Mammary epithelial cell (primary cell): ENCODE measurements at places on chromosomes 6 and 20. TPM values are rescaled to one million over a fixed set of nuclear protein-coding genes. Genes with fewer than 3 reads are reported as not detected.

- peak; percentile 61 for DNase-seq
Measured at GRCh38 chr20:58891086-58891717, 38.7 kb downstream of the GNAS start.

BPHL gene
- total RNA-seq, result 25.8 TPM

- no peak for DNase-seq
Measured at GRCh38 chr6:14074476-14075094, 43.0 kb upstream of the CD83 start.

AIF1 gene
- not detected for total RNA-seq

INSM1 gene
- total RNA-seq, result not detected

DNA sequence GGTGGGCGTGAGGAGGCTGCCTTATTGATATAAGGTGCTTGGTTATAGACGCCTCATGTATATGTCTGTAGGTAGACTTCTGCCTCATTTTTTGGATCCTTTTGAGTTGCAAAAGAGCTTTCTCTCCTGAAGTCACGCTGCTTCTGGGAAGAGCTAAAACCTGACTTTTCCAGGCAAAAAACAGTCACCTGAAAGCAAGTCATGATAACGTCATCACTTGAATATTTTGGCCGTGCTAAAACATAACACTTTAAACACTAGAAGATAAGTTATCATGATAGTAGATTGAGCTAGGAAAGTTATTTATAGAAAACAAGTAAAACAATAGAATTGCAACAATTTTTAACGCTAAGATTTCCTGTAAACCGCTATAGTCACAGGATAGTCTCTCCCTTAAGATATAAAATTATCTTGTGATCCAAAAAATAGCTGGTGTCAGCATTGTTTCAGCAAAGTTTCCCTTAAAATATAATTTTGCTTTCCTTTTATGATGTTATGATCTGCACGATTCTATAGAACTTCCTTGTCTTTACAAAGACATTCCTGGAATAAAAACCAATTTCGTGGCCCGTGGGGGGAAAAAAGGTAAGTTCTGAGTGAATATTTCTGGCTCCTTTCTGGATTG, 69.0 kb upstream of the AKAP12 start:
- no peak for DNase-seq

GRCh38 chr6:88815491-88815890, 147.9 kb downstream of the RNGTT start:
- DNase-seq, result no peak

UCKL1 gene
- 28.5 TPM for total RNA-seq

KIAA1755 gene
- 0.83 TPM for total RNA-seq

GRCh38 chr20:40241596-40242343, 447.3 kb downstream of the MAFB start:
- no peak for DNase-seq
